Mucosa of descending colon (tissue), 3 donors: ENCODE measurements at places on chromosomes 3 and 15. TPM values are rescaled to one million over a fixed set of nuclear protein-coding genes. Genes with fewer than 3 reads are reported as not detected.

The SHC4 gene
- 3.6 TPM for total RNA-seq

The ARPP21 gene
- 1.9 TPM for total RNA-seq

The GRM7 gene
- 0.14 TPM for total RNA-seq

The GOLGA6L7 gene
- total RNA-seq: not detected

The GABRB3 gene
- total RNA-seq: 0.52 TPM

The LRRIQ4 gene
- 0.22 TPM for total RNA-seq

DNA sequence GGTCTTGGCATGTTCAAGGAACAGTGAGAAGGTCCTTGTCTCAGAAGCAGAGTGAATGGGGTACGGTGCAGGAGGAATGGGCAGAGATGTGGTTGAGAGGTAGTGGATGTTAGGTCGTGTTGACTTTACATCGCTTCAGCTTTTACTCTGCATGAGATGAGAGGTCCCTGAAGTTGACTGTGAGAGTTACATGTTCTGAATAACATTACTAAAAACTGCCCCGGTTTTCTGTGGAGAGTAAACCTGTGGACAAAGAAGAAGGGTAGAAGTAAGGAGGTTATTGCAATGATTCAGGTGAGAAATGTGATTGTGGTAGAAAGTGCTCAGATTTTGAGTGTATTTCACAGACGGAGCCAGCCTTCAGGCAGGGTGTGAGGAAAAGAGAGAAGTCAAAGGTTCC, 105.6 kb downstream of the ARNT2 start:
- DNase-seq: no peak

DNA sequence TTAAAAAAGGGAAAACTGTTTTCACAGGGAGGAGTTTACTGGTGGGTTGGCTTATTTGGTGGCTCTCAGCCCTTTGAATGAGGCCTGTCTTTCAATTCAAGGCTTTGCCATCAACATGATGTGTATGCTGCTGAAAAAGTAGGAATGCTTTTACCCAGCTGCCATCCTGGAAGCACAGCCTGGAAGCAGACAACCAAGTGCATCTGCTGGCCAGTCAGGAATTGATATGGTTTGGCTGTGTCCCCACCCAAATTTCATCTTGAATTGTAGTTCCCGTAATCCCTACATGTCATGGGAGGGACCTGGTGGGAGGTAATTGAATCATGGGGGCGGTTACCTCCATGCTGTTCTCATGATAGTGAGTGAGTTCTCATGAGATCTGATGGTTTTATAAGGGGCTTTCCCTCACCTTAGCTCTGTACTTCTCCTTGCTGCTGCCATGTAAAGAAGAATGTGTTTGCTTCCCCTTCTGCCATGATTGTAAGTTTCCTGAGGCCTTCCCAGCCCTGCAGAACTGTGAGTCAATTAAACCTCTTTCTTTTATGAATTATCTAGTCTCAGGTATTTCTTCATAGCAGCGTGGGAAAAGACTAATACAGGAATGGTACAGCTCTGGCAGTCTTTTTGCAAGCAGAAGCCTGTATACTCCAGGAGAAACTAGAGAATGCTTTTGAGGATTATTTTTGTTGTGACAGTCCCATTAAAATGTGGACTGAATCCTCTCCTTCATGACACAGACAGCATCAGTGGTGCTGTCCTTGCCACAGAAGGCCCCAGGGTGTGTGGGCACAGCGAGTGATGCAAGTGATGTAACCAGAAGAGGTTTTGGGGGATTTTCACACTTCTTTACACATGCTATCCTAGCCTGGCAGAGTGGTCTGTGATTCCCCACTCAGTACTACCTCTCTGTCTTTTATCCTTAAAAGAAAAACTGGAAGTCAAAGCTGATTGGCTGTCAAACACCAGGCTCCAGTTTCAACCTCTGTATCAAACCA, 20.0 kb downstream of the PLCL2 start:
- DNase-seq: no peak

DNA sequence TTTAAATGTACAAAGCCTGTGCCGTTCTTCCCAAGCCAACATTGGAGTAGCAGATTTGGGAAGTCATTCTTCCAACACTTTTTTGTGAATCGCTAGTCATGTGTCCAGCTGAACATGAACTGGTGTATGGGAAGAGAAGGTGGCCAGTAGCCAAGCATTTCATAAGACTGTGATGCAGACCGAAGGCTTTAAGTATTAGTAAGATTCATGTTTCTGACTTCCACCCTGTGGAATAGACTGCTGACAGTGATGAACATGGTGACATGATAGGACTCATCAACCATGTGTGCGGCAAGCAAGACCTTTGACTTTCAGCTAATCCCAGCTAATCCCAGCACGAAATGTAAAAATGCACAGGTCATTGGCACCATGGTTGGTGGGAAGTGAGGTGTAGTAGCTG, 48.3 kb upstream of the THSD4 start:
- no peak for DNase-seq

DNA sequence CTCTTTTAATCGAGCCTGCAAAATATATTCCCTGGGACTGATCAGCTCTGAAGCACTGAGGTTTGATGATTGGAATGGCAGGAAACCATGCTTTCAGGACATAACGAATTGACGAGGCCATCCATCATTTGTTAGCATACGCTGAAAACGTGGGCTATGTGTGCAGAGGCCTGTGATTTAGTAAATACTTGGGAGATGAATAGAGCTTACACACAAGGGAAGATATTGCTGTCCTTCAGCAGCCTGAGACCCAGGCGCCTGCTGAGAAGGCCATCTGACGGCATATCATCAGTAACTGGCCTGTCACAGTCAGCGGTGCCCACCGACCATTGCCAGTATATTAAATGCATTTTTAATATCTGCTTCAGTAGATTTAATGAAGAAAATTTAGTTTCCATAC, 16.2 kb downstream of the CDIN1 start:
- DNase-seq: no peak

- no peak for DNase-seq
These were observed 57.8 kb upstream of the SPPL2A start for GRCh38 chr15:50823281-50823680.

- no peak for DNase-seq
These were observed 15.1 kb downstream of the EIF1B start for GRCh38 chr3:40324621-40325020.

- no peak for DNase-seq
These were observed 179.8 kb downstream of the MEX3B start for GRCh38 chr15:81865850-81866537.

DNA sequence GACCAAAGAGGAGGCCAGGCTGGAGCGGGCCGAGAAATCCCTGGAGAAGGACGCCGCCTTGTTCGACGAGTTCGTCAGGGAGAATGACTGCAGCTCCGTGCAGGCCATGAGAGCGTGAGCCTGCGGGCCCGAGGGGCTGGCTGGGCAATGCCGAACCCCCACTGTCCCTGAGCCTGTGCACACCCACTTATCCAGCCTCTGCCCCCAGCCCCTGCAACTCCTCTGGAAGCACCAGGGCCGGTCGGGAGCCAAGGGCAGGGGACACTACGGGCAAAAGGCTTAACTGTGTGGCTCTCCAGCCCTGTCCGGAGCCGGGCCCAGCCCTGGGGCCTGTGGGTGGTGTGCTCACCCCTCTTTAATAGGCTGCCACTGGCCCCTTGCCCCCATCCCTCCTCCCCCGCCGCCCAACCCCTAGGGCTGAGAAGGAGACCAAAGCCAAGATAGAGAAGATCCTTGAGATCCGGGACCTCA, 24.0 kb downstream of the CFAP100 start:
- DNase-seq: no peak

- no peak for DNase-seq
These were observed 204.4 kb downstream of the RYR3 start for GRCh38 chr15:33515121-33515520.

GRCh38 chr15:58522391-58522790, 90.6 kb downstream of the LIPC start:
- DNase-seq: no peak

DNA sequence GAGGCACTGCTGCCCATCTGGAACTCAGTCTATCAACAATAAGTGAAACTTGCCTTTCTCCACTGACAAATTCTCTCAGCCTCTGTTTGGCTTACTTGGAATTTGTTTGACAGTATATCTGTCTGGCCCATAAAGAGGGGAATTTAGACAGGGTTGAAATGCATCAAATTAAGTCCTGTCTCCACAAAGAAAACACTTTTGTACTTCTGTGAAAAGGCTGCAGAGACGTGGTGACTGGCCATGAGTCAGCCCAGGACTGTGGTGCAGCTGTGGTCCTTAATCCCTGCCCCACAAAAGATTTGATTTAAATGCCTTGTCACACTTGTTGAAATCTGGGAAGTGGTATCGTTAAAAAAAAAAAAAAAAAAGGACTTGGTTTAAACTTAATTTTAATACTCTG, 47.5 kb downstream of the RYR3 start:
- no peak for DNase-seq

- no peak for DNase-seq
These were observed 642.3 kb downstream of the ROBO2 start for GRCh38 chr3:77682162-77682561.

- DNase-seq: no peak
These were observed 94.2 kb downstream of the EFL1 start for GRCh38 chr15:82168296-82168695.

GRCh38 chr3:38115645-38116427, 21.1 kb downstream of the ACAA1 start:
- no peak for DNase-seq

DNA sequence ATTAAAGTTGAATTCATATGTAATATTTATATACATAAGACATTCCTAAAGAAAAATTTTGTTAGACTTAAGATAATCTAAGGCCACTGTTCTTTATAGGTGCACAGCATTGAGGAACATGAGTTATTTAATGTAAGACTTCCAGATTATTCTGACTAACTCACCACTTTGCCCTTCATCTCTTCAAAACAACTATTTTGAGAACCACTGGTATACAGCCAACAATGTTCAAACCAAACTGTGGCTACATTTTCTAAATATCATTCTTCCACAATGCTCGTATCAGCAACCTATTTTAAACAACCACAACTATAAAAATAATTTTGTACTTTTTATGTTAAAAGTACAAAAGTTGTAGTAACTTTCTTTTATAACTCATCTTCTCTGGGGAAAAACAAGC, 199.8 kb upstream of the ALCAM start:
- no peak for DNase-seq

DNA sequence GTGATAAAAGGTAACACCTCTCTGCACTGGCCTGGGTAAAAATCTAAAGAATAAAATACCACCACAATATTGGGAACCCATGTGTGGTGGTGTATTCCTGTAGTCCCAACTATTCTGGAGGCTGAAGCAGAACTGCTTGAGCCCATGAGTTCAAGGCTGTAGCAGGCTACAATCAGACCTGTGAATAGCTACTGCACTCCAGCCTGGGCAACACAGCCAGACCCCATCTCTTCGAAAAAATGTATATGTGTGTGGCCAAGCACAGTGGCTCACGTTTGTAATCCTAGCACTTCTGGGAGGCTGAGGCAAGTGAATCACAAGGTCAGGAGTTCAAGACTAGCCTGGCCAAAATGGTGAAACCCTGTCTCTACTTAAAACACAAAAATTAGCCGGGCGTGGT, 1.8 kb upstream of the RPL14 start:
- no peak for DNase-seq
